ENCODE measurements at places on chromosomes 5 and 9. TPM values are rescaled to one million over a fixed set of nuclear protein-coding genes. Genes with fewer than 3 reads are reported as not detected.

IQGAP2 gene
- polyA plus RNA-seq = 67.9 TPM

- DNase-seq = no peak
These were observed 39.0 kb upstream of the SAP30L start for GRCh38 chr5:154406826-154407225.

TRIM36 gene
- 3.2 TPM for polyA plus RNA-seq

DNA sequence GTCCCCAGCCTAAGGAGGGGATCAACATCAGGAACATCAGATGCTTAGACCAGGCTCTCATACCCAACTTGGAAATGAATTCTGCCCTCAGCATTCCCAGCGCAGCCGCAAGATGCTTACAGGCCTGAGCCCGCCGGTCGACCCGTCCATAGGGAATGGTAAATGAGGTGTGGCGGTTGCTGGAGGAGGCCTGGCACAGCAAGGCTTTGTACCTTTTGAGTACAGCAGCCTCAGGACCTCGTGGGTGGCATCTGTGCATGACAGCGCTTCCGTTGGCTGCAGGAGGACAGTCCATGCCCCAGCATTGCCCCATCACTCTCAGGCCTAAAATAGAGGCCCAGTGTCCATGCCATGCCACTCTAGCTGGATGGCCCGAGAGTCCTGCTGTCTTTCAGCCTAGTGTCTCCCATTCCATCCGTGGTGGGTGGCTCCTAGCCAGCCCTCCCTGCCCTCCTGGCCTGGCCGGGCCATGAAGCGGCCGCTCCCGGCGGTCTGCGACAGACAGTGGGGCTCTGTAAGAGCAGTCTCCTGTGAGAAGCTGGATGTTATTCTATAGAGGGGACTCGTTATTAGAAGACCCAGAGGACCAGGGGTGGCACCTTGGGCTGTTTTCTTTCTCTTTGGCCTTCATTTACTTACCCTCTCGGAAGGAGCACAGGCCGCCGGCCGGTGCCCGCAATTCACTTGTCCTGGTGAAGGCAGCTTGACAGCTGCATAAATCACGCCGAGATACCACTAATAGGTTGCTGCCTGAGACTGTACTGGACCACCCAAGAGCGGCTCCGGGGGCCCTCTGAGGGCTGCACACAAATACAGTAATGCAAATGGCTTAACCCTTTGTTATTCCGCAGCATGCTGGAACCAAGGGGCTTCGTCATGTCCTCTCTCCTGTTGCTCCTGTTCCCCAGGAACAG is 223.5 kb upstream of the TUT7 start:
- DNase-seq = peak; percentile 38

DNA sequence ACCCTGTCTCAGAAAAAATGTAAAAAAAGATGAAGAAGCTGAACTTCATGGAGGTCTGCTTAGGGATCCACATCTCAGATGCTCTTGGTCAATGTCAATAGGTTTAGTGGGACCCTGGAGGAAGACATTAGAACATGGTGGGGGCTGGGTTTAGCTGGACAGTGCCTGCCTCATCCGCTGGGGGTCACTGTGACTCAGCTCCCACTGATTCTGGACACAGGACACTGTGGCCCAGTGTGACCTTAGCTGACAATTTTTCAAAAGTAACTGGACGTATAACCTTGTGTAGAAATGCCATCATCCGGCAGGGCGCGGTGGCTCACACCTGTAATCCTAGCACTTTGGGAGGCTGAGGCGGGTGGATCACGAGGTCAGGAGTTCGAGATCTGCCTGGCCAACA is 7.3 kb upstream of the HNRNPAB start:
- DNase-seq = no peak

DNA sequence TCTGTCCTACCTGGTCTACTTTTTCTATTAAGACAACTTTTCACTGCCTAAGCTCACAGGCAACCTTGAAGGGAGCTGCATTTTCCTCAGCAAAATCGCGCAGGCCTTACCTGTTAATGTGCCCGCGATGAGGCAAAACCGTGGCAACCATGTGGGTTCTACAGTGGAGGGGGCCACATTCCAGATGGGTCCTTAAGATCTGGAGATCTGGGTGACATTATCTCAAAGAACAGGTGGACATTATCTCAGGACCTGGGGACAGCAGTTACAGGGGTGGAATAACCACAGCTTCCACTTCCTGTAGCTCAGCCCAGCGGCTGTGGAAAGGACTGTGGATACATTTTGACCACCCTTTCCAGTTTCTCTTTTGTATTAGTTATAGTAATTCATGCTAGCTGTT is 112.8 kb upstream of the PTCH1 start:
- no peak for DNase-seq

DNA sequence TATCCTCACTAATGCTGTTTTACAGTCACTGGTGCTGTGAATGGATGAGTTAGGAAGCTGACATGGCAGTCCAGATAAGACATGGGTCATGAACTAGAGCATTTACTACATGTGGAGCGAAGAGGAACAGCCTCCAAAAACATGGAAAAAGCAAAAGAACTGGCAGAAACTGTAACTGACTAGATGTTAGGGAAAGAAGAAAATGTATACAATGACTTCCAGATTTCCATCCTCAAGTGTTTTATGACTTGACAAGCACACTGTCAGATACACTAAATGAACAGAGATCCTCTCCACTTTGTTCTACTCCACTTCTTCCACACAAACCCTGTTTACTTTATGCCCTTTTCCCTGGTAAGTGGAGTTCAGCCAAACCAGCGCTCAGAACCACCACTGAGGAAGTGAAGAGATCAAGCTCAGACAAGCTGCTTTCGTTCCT is 11.5 kb downstream of the HMGCS1 start:
- no peak for DNase-seq

DNA sequence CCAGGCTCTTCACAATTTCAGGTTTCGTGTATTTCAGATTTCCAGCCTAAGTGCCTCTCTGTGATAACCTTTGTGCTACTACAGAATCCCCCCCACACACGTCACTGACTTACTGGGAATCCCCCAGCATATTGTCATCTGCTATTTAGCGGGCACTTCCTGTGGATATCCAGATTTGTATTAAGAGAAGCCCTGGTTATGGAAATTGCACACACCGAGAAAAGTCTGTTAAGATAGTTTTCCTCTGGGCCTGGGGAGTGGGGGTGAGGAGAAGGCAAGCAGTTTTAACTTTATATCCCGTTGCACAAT is 269.9 kb downstream of the MED10 start:
- DNase-seq = no peak

GRCh38 chr9:131094622-131095021 is 1.7 kb upstream of the AIF1L start:
- no peak for DNase-seq

CDH6 gene
- polyA plus RNA-seq = 60.2 TPM

DNA sequence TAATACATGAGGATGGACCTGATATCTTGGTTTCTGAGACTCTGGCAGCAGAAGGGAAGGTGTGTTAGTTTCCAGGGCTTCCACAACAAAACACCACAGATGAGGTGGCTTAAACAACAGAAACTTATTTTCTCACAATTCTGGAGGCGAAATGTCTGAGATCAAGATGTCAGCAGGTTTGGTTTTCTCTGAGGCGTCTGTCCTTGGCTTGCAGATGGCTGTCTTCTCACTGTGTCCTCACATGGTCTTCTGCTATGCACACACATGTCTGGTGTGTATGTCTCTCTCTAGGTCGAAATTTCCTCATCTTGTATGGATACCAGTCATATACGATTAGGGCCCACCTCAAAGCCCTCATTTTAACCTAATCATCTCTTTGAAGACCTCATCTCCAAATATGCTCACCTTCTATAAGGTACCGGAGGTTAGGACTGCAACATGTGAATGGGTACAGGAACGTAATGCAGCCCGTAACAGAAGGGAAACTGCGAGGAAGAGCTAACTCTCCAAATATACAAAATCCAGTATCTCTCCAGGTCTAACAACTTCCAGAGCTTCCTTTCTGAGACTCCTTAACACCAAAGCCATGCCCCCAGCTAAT is 139.8 kb upstream of the SMARCA2 start:
- DNase-seq = no peak

DNA sequence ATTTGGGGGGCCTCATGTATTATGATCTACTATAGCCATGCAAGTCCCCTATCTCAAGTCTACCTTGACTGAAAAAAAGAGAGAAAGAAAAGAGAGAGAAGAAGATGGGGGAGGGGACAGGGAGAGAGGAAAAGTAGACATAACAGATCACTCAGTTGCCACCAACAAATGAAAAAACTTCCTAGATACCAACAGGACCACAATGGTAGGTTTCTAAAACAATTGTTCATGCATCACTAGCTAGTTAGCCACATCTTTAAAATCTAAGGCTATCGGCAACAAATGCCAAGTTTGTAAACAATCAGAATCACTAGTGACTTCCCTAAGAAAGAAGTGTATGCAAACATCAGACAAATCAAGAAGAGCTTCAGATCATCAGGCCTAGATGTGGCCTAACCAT is 328.2 kb downstream of the BNC2 start:
- no peak for DNase-seq

DNA sequence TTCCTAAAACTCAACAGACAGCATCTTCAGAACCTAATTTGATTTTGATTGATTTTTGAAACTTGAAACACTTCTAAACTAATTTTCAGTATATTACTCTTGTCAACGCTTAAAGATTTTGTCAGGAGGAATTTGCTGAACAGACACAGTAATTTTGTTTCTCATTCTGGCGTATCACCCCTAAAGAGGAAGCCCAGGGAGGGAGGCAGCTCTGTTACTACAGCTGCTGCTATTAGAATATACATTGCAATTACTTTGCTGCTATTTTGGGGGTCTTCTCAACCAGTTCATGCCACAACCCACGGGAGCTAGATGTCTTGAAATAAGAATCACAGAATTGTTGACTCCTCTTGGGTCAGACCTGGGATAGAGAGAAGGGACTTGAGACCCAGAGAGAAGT is 122.6 kb downstream of the TLR4 start:
- no peak for DNase-seq

GRCh38 chr9:122218935-122219855 is 9.6 kb downstream of the LHX6 start:
- DNase-seq = no peak

SLC6A19 gene
- polyA plus RNA-seq = 63.9 TPM

DRD1 gene
- not detected for polyA plus RNA-seq

- DNase-seq = no peak
These were observed 829.2 kb upstream of the DMAC1 start for GRCh38 chr9:8628791-8629190.

SSNA1 gene
- polyA plus RNA-seq = 70.4 TPM
